ENCODE measurements at places on chromosomes 2 and 18. TPM values are rescaled to one million over a fixed set of nuclear protein-coding genes. Genes with fewer than 3 reads are reported as not detected.

- DNase-seq, result no peak
These were observed 107.8 kb upstream of the ST3GAL5 start for GRCh38 chr2:85996591-85996990.

Gene RAB1A
- total RNA-seq, result 90.5 TPM

Gene KIAA2012
- 0.50 TPM for total RNA-seq

Gene CHRND
- not detected for total RNA-seq

Gene DPYSL5
- total RNA-seq, result not detected

- DNase-seq, result no peak
These were observed 27.5 kb downstream of the TFCP2L1 start for GRCh38 chr2:121257480-121257840.

Gene NEUROD1
- not detected for total RNA-seq

Gene HOXD11
- not detected for total RNA-seq

Gene MCEE
- total RNA-seq, result 37.8 TPM

DNA sequence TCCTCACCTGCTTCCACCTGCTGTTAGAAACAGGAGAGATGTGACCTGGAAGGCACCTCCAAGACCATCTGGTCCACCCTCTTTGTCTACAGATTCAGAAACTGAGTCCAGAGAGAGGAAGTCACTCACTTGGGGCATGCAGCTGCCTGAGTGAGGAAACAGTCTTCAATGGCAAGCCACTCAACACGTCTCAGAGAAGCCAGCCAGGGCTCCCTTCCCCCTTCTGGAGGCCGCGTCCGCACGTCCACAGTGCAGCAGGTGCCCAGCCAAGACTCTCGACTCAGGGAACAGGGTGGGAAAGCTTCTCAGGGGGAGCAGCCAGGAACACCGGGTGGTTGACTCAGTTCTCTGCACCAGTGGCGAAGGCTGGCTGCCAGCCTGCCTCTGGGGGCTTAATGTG, 201.7 kb downstream of the BCL11A start:
- no peak for DNase-seq

- no peak for DNase-seq
These were observed 8.5 kb upstream of the AGAP1 start for GRCh38 chr2:235485362-235485761.

Gene OTOF
- total RNA-seq, result 0.12 TPM

DNA sequence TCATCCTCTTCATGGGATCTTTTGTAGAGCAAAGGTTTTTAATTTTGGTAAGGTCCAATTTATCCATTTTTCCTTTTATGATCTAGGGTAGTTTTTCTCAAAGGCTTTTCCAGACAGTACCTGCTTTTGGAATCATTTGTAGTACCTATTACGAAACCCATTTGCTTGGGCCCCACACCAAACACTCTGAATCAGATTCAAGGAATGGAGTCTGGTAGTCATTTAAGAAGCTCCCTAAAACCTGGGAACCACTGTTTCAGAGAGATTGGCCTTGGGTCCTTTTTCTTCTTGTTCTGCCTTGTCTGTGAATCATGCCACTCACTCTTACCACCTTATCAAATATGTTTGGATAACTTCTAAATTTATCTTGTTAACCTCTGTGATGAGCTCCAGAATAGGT, 40.3 kb downstream of the OSBPL6 start:
- no peak for DNase-seq

DNA sequence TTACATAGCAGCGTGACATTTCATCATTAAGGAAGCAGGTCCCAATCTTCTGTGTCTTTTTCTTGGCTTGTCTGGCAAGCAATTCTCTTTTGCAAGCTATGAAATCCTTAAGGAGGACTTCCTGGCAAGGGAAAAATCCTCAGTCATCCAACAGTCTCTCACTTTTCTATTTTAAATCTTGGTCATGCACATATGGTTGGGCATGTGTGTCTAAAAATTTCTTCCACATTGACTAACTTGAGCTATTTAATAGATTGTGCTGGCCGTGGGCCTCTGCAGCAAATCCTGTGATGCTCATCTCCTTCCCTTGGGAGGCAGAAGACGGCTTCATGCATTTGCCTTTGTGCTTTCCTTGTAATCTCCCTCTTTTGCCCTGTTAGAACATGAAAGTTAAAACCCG, 634.3 kb upstream of the FANCL start:
- DNase-seq, result no peak

DNA sequence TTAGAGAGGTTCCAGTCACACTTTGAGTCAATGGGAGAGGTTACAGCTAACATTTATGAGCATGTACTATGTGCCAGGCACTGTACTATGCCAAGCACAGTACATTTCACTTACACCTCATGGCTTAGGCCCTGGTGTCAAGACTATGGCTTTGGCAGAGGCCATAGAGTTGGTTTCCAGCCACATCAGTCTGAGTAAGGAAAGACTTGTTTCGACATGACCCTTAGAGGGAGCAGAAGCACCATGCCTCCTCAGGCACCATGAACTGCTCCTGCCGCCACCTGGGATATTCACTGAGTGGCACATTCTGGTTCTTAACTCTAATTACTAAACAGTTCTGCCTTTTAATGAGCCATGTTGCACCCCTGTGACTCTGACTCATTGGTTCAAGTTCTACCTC, 12.7 kb downstream of the DGUOK start:
- DNase-seq, result no peak

DNA sequence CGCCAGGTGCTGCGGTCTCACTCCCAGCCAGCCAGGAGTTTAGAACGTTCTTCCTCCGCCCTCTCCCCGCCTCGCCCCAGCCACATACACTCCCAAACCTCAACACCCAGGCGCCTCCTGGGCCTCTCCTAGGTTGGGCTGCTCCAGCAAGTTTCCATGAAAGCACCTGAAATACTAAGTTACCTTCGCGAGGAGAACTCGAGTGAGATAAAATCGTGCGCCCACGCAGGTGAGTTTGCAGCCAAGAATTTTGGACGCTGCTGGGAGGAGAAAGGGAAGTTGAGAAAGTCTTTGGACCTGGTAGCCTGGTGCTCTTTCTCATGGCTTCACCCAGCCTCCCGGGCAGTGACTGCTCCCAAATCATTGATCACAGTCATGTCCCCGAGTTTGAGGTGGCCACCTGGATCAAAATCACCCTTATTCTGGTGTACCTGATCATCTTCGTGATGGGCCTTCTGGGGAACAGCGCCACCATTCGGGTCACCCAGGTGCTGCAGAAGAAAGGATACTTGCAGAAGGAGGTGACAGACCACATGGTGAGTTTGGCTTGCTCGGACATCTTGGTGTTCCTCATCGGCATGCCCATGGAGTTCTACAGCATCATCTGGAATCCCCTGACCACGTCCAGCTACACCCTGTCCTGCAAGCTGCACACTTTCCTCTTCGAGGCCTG, at the start of gene GPR39:
TSS of gene GPR39 (plus strand) at position 83 of the 673 bp plus-strand sequence.
- no peak for DNase-seq

DNA sequence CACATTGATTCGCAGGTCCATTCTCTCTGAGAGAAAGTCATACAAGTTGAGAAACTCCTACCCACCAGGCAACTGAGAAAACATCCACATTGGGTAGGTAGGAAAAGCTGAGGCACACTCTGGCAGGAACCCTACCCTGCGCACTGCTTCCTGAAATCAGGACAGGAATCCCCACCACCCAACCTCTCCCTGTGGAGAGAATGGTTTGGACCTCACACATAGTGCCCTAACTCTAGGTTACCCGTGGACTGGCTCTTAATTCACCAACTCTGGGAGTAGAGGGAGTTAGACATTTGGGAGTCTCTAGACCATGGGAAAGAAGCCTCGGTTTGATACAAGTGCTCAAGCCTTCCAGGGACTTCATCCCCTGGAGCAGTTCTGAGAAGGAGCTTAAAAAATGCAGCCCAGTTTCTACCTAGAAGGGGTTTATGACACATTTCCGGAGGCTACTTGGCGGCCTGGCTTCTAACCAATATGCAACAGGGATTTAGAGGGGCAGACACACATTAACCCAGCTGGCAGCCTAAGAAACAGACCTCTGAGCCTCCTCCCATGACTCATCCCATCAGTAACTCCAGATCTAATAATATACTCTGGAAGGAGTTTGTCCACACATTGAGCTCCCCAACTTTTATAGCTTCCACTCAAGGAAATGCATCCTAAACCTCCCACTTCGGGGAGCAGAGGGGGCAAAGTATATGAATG, 136.7 kb downstream of the EML6 start:
- no peak for DNase-seq

GRCh38 chr2:72813841-72814240, 12.0 kb downstream of the EXOC6B start:
- no peak for DNase-seq

GRCh38 chr18:3104190-3105054, 91.5 kb upstream of the LPIN2 start:
- DNase-seq, result no peak

Gene ANKRD29
- 2.3 TPM for total RNA-seq

DNA sequence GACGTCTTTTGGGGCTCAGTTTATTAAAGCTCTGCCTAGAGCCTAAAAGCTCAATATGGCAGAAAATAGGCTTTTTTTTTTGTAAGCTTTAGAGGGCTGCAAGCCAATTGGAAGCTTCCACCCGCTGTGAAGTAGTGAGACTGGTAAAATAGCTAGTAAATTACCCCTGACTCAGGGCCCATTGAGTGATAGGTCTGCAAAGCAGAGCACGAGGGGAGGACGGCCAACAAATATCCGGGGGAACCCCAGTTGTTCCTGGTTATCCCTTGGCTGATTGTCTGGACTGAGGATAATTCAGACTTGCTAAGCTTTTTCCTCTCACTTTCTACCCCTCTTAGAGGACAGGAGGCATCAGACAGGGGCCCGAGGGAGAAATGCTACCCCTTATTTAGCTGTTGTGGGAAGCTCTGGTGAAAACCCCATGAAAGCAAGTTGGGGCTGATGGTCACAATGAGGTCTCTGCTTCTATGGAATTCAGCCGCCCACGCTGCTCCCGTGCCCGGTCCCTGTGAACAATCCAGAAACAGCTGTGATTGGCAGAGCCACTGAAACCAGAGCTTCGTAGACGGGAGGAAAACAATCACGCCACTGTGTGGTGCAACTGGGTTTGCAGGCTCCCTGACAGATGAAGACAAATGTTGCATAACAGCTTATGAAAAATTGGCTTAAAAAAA, 141.9 kb upstream of the LGALSL start:
- peak; percentile 77 for DNase-seq

Gene ARHGEF33
- 0.56 TPM for total RNA-seq

Gene SMYD1
- not detected for total RNA-seq

DNA sequence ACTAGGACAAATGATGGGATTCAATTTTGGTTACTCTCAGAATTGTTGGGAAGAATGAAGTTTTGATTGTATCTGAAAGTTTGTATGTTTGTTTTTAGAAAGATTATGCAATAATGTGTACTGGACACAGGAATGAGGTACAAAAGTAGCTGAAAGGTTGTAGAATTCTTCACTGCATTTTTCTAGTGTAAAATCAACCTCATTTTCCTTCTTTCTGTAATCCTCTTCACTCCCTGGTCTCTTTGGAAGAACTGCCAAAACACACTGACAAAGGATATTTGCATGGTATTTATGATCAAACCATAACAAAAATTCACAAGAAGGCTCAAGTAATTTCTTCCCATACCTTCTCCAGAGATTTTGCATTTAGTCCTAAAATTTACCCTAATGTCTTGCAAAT, 110.7 kb downstream of the ZEB2 start:
- DNase-seq, result no peak

Gene KLF7
- total RNA-seq, result 9.8 TPM

GRCh38 chr2:70141212-70141901, 49.5 kb downstream of the C2orf42 start:
- DNase-seq, result peak; percentile 76

- DNase-seq, result no peak
These were observed 53.7 kb downstream of the SNTG2 start for GRCh38 chr2:1004398-1004797.

DNA sequence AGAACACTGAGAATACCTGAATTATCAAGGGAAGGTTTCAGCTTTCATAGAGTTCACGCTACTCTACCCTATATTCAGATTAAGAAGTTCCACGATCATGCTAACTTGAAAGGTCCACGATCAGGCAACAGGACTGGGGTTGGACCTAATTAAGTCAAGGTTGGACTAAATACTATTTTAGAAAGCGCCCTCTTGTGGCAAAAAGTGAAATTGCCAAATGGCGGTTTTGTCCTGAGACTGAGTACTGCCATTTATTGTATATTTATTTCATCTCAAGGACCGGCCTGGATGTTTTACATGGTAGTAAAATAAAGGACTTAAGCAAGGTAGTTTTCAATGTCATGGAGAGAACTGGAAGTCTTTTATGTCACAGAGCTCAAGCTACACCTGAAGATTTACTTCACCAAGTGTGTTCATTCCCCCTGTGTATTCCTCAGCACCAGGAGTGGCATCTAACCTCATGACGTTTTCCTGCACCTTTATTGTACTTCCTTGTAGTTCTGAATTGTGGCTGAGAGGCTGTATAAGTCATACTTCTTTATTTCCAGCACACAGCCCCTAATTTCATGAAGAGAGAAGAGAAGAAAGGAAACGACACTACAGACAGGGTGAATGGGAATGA, 56.8 kb downstream of the SRD5A2 start:
- no peak for DNase-seq

GRCh38 chr18:10370716-10371115, 83.7 kb upstream of the APCDD1 start:
- DNase-seq, result no peak

Gene RPRD1A
- total RNA-seq, result 21.4 TPM

Gene ATAD2B
- 12.1 TPM for total RNA-seq

Gene SNTG2
- total RNA-seq, result not detected

Gene LAMA1
- 0.18 TPM for total RNA-seq

Gene ESPNL
- total RNA-seq, result 0.11 TPM

Gene MROH2A
- total RNA-seq, result 0.98 TPM

GRCh38 chr2:76572981-76573380, 862.3 kb upstream of the GCFC2 start:
- no peak for DNase-seq

- DNase-seq, result no peak
These were observed 79.9 kb downstream of the SEPTIN10 start for GRCh38 chr2:109533823-109534222.

DNA sequence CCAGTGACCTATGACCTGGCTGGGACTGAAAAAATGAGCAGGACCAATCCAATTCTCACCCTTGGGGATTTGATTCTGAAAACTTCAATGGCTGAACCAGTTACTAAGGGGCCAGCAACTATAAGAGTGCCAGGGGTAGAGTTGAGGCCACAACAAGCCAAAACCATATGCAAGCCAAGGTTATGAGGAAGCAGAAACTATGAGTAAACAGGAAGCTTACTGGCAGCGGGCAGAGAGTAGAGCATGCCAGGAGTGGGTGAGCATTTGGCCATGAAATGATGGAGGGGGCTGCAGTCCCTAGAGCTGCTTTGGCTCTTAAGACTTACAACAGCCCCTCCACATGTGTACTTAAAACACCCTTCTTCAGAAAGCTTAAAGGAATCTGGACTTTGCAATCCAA, 82.4 kb downstream of the RBMS1 start:
- no peak for DNase-seq

Gene ERCC3
- 16.1 TPM for total RNA-seq

DNA sequence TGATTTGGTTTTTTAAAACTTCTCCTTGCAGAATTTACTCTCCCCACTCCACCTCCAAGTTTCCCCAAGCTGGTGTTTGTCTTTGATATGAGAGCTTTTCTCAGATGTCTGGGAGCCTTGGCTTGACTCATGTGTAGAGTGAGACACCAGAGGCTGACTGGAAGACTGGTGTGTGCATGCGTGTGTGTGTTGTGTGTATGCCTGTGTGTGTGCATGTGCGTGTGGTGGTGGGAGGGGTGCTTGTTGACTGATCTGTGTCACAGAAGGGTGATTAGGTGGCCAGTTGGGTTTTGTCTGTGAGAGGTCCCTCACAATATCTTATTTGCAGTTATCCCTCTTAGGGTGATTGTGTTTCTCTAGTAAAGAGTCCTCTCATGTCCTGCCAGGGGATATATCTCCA, 50.5 kb upstream of the HPCAL1 start:
- no peak for DNase-seq

- peak; percentile 19 for DNase-seq
These were observed 1.1 kb downstream of the LRATD1 start for GRCh38 chr2:14633461-14634181.

Gene TTN
- 0.42 TPM for total RNA-seq

Gene CWC22
- 7.7 TPM for total RNA-seq

Measured in right lobe of liver (tissue), 6 donors.